ENCODE measurements at places on chromosomes 3 and 15. TPM values are rescaled to one million over a fixed set of nuclear protein-coding genes. Genes with fewer than 3 reads are reported as not detected.

DNA sequence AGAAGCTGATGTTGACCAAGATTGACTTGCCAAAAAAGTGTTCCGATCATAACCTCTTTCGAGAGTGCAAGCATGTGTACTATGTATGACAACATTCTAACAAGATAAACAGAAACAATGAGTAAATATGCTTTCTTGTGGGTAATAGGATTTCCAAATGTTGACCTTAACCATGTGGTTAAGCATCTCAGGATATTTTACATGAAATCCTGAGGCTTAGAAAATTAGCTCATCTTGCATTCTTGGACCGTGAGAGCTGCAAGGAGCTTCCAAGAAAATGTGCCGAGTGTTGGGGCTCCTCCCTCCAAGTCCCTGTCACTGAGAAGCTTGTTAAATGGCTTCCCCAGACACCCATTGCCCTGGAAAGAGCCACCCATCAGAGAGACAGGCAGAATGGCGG, 50.1 kb downstream of the C3orf20 start:
- DNase-seq = no peak

- DNase-seq = peak; percentile 61
Measured at GRCh38 chr15:42010434-42010833, 10.4 kb downstream of the PLA2G4E start.

GRCh38 chr3:153600896-153601295, 438.9 kb downstream of the RAP2B start:
- DNase-seq = no peak

GRCh38 chr15:59686389-59686788, 2.7 kb downstream of the BNIP2 start:
- no peak for DNase-seq

DNA sequence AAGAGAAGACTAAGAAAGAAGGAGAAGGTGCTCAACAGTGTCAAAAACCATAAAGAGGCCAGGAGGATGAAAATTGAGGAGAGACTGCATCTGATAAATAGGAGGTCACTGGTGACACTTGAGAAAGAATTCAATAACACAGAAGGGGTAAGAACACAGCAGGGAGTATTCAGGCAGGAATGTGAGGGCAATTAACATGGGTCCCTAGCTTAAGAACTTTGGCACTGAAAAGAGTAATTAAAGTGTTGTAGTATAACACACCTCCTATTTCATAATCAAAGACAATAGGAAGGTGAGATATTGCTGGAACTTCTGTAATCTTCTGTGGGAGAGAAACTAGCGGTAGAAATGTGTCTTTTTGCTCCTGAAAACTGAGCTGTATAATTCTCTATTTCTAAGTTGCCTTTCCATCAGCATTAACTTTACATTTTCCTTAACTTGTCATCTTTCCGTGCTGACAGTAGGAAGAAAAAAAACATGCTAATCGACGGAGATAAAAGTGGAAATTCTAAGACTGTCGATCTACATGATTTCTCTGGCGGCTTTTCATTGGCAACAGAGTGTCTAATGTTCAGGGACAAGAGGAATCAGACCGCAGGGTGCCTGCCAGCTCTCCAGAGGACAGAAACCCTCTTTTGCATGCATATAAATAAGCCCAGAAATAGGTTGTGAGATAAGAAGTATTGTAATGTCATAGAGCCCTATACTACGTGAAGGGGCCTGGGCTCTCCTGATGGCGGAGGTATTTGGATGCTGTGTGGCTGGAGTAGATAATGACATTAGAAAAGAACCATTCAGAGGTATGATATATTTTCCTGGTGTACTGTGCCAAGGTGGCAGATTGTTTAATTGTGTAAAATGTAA, 147.9 kb upstream of the GAP43 start:
- no peak for DNase-seq

GRCh38 chr3:58996730-58997129, 53.1 kb downstream of the CFAP20DC start:
- no peak for DNase-seq

GRCh38 chr3:184058029-184058428, 5.2 kb downstream of the HTR3C start:
- no peak for DNase-seq

- DNase-seq = no peak
Measured at GRCh38 chr3:160544844-160545503, 20.4 kb downstream of the KPNA4 start.

RAB6B gene
- total RNA-seq = not detected

CAMK2N2 gene
- total RNA-seq = not detected

TP63 gene
- not detected for total RNA-seq

All from activated naive CD4-positive, alpha-beta T cell treated with anti-CD3 and anti-CD28 coated beads for 36 hours (primary cell).